ENCODE measurements at places on chromosomes 13 and 19. TPM values are rescaled to one million over a fixed set of nuclear protein-coding genes. Genes with fewer than 3 reads are reported as not detected.

DNA sequence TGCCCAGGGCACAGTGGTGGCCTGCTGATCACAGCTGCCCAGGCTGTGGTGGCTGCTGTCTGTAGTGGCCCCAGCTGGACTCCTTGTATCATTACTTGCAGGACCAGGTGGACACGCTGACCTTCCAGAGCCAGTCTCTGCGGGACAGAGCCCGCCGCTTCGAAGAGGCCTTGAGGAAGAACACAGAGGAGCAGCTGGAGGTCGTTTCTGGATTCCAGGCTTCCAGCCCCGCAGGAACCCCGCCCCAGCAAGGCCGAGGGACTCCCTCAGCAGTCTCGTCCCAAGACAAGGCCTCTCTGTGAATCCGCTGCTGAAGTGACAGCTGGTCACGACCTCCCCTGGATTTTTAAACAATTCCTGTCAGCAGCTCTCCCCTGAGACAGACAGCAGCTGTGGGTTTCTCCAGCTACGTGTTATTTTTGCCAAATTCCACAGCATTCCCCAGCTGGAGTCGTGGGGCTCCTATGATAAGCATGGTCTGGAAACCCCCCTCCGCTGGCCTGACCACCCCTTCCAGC lies 98.3 kb downstream of the SLC7A1 start:
- DNase-seq, result no peak

DNA sequence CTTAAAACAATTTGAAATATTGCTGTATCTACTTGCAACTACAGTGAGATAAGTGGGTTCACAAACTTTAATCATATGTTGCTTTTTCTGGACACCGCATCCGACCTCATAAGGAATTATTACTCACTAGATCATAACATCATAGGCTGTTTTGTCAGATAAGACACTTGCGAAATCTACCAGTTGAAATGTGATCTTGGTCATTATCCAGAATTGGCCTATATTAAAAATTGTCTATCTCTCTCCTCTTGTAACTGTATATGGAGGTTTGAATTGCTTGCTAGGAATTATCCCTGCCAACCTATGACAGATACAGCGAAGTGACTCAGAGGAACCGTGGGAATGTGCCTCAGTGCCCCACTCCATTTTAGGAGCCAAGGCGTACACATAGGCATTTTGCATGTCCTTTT lies 117.0 kb upstream of the POSTN start:
- DNase-seq, result no peak

- peak; percentile 30 for DNase-seq
These were observed 38.4 kb downstream of the ACTN4 start for GRCh38 chr19:38685666-38686529.

- no peak for DNase-seq
These were observed 153.8 kb upstream of the SOX1 start for GRCh38 chr13:111912991-111913760.

Gene EPSTI1
- total RNA-seq, result 30.7 TPM

GRCh38 chr19:16229322-16229641 lies 31.6 kb downstream of the AP1M1 start:
- no peak for DNase-seq

DNA sequence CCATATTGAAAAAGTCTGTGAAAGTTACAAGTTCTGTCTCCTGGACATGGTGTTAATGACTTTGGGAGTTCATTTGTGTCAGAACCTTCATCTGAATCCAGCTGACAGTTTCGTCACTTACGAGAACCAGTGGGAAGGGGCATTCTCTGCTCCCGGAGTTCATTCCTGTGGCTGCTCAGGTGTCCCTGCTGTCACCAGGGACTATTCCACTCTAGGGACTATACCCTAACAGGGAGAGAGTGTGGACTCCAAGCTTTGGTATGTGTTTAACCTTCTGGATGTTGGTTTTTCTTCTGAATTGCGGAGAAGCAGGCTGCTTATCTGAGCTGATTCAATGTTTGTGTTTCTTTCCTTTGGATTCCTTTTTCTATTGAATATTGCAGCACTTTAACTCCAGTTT lies 12.4 kb upstream of the ZNF709 start:
- no peak for DNase-seq

- no peak for DNase-seq
These were observed 157.2 kb downstream of the MYO16 start for GRCh38 chr13:108786456-108787200.

DNA sequence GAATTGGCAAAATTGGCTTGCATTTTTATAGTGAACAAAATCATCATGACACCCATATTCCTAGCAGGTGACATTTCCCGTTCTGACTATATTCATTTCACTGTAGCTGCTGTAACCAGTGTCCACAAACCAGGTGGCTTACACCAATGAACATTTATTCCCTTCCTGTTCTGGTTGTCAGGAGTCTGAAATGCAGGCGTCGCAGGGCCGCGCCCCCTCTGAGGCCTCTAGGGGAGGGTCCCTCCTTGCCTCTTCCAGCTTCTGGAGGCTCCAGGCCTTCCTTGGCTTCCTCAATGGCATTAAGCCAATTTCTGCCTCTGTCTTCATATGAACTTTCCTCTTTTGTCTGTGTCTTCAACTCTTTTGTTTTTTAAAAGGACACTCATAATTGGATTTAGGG lies 6.5 kb upstream of the RLN3 start:
- peak; percentile 34 for DNase-seq

Gene ICAM1
- 30.9 TPM for total RNA-seq

Gene SIAH3
- total RNA-seq, result 0.18 TPM

- no peak for DNase-seq
These were observed 17.3 kb upstream of the CACNG8 start for GRCh38 chr19:53945441-53945840.

All from activated CD4-positive, alpha-beta T cell treated with anti-CD3 and anti-CD28 coated beads for 36 hours (primary cell).